ENCODE measurements at places on chromosomes 1 and 21. TPM values are rescaled to one million over a fixed set of nuclear protein-coding genes. Genes with fewer than 3 reads are reported as not detected.

Gene KRTAP11-1
- total RNA-seq, result not detected

Gene DFFA
- total RNA-seq, result 28.6 TPM

Gene FCMR
- 226 TPM for total RNA-seq

Gene HPCAL4
- 2.0 TPM for total RNA-seq

Gene PADI4
- total RNA-seq, result 0.65 TPM

Gene SPOCD1
- total RNA-seq, result not detected

Gene GJB4
- total RNA-seq, result not detected

Gene SLC45A3
- total RNA-seq, result not detected

Gene OLFML2B
- total RNA-seq, result not detected
